ENCODE measurements at places on chromosomes 4 and X. TPM values are rescaled to one million over a fixed set of nuclear protein-coding genes. Genes with fewer than 3 reads are reported as not detected.
A peak's percentile ranks its signal among the peaks of the same experiment; 100 is the strongest.

Gene ASB9
- 14.5 TPM for polyA plus RNA-seq

GRCh38 chr4:26459054-26459755 lies 31.1 kb downstream of the CCKAR start:
- peak; percentile 42 for DNase-seq

- DNase-seq, result no peak
Measured at GRCh38 chr4:74738464-74739143, 55.7 kb downstream of the BTC start.

DNA sequence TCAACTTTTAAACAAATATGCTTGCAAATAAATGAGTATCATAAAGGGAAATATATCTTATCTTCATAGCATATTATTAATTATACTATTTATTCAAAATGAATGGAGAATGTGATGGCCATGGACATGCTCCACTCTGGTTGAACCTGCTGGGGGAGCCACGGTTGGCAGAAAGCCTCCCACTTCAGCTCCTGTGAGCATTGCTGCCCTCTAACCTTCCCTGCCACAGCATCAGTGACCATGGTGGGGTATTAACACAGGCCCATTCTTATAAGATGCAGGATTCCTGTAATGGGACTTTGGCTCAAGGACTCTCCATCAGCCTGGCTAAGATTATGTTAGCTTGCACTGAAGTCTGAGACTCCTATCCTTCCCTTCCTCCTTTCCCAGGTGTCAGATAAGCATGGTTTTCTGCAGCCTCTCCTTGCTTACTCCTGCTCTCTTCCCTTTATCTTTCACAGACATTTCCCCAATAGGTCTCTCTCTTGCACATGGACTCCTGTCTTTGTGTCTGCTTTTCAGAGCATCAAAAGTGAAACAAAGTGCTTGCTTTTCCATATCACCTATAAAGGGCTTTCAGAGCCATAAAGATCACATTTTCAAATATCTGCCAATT lies 4.9 kb upstream of the ABRAXAS1 start:
- no peak for DNase-seq

Gene TLL1
- polyA plus RNA-seq, result 1.7 TPM

- no peak for DNase-seq
Measured at GRCh38 chr4:69124941-69125340, 28.7 kb downstream of the UGT2B7 start.

Gene GIMD1
- not detected for polyA plus RNA-seq

GRCh38 chr4:53023677-53024299 lies 161.7 kb downstream of the RASL11B start:
- no peak for DNase-seq

DNA sequence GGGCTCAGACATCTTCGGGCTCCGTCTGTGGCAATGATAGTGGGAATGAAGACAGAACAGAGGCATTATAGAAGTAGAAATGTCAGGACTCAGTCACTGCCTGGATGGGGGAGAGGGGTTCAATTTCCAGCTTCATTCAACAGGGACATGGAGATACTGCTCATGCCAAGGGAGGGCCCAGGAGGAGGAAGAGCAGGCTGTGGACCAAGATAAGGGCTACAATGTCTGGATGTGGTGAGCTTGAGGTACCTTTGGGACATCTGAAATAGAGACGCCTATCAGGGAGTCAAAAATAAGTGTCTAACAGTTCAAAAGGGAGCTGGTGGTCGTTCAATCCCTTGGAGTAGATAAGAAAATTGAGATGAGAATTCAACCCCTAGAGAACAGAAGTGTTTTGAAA lies 34.5 kb downstream of the ELF4 start:
- DNase-seq, result no peak

GRCh38 chrX:68533656-68534055 lies 34.8 kb downstream of the YIPF6 start:
- no peak for DNase-seq

Gene HPSE
- polyA plus RNA-seq, result 1.0 TPM

DNA sequence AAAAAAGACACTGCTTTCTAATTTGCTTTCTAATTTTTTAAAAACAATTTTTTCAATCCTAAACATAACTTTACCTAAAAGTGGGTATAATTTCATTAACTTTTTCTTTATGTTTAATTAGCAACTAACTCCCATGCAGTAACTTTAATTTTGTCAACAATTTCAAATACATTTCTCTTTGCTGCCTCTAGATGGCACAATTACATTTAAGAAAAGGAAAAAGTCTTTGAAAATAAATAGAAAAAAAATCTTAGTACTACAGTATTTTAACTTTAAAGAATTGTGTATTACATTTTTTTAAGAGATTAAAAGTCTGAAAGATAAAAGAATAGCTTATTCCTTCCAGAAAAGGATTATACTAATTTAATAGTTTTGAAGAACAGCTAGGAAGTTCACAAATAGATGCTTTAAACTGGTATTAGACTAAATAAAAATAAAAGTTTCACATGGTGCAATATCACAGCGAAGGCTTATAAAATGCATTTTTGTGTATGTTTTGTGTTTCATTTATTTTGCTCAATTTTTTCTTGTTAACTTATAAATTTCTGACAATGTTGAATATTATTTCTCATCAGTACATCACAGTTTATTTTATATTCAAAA lies 105.1 kb downstream of the ADGRA3 start:
- DNase-seq, result peak; percentile 12

Gene MUC7
- not detected for polyA plus RNA-seq

- DNase-seq, result no peak
Measured at GRCh38 chr4:89486042-89486441, 178.4 kb upstream of the GPRIN3 start.

GRCh38 chrX:151391722-151392121 lies 5.3 kb upstream of the VMA21 start:
- DNase-seq, result no peak

DNA sequence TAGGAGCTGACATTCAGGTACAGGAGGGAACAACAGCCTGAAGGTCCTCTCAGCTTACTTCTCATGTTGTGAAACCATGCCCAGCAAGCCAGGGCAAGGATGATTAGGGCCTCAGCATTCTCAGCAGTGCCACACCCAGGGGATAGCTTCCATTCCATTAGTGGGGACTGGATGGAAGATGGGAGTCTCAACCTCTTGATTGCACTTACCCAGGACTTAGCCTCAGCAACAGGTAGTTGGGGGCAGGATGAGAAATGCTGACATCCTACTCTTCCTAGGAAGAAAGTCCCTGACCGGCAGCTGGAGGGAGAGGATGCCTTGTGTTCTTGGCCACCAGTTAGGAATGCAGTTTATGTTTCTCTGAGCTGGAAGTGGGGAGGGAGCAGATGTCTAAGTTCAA lies 8.8 kb upstream of the BEX3 start:
- DNase-seq, result no peak

Gene TNIP2
- 24.3 TPM for polyA plus RNA-seq

Gene TCEAL9
- polyA plus RNA-seq, result 206 TPM

DNA sequence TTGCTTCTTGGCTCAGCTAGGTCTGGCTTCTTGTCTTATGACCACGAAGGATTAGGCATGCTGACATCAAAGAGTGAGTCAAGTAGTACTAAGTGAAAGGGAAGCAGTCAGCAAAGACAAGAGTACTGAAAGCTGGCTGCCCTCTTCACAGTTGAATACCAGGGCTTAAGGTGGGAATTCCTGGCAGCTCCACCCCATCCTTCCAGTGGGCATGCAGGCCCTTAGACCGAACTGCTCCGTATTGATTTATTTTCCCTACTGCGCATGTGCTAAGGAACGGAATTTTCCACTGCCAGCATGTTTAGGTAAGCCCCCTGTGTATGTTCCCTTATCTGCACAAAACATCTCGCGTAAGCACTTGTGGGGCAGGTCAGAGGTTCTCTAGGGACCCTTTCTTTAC lies 2320.1 kb downstream of the ARAP2 start:
- DNase-seq, result no peak

GRCh38 chr4:138204507-138204906 lies 37.6 kb downstream of the SLC7A11 start:
- no peak for DNase-seq

Gene TBCK
- polyA plus RNA-seq, result 70.3 TPM

DNA sequence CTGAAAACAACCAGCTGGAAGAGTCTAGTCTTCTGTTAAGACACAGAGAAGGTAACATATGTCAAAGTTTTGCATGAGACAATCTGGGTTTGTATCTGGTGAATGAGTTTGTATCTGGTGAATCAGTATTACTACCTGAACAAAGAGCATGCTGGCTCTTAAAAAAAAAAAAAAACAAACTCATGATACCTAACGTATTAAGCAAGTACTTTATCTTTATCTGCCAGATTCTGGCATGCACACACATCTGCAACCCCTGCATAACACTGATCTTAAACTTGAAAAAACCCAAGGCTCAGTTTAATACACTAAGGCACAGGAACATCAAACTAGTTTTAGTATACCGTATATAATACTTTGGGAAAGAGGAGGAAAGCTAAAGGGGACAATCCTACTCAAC lies 5.8 kb downstream of the YTHDC1 start:
- no peak for DNase-seq

Gene LRCH2
- 11.6 TPM for polyA plus RNA-seq

All from renal pelvis (tissue), 12 donors.